Jurkat, Clone E6-1 (cell line): ENCODE measurements at places on chromosomes 12 and 14.

GRCh38 chr14:73770977-73771847 is 57.0 kb upstream of the PNMA1 start:
- no peak for DNase-seq

- no peak for DNase-seq
Observed at GRCh38 chr12:29591140-29592020, 93.9 kb upstream of the OVCH1 start.

- no peak for DNase-seq
Observed at GRCh38 chr14:36879558-36879957, 217.9 kb downstream of the PAX9 start.

DNA sequence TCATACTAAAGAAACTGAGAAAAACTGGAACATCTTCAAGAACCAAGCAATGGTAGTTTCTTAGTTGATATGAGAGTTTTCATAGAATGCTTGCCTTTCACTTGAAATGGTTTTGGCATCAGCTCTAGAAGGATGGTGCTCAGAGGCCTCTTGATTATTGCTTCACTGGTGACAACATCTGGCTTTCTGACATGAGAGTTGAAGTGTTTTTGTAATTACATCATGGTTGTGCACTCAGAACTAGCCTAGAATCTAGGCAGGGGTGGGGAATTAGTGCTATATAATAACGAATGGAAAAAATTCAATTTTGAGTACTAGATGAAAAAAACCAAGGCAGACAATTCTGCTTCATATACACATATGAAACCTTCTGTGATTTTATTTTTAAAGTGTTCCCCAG is 172.8 kb upstream of the LMNTD1 start:
- DNase-seq = no peak

GRCh38 chr12:6049587-6049986 is 74.9 kb downstream of the VWF start:
- DNase-seq = no peak

GRCh38 chr14:70832561-70833305 is 23.4 kb upstream of the MAP3K9 start:
- DNase-seq = no peak

GRCh38 chr12:31300341-31300740 is 25.6 kb downstream of the SINHCAF start:
- no peak for DNase-seq

- DNase-seq = peak; percentile 83
Observed at GRCh38 chr12:49671031-49671765, 36.0 kb downstream of the FMNL3 start.

GRCh38 chr14:98665007-98665406 is 607.0 kb downstream of the BCL11B start:
- DNase-seq = peak; percentile 8

DNA sequence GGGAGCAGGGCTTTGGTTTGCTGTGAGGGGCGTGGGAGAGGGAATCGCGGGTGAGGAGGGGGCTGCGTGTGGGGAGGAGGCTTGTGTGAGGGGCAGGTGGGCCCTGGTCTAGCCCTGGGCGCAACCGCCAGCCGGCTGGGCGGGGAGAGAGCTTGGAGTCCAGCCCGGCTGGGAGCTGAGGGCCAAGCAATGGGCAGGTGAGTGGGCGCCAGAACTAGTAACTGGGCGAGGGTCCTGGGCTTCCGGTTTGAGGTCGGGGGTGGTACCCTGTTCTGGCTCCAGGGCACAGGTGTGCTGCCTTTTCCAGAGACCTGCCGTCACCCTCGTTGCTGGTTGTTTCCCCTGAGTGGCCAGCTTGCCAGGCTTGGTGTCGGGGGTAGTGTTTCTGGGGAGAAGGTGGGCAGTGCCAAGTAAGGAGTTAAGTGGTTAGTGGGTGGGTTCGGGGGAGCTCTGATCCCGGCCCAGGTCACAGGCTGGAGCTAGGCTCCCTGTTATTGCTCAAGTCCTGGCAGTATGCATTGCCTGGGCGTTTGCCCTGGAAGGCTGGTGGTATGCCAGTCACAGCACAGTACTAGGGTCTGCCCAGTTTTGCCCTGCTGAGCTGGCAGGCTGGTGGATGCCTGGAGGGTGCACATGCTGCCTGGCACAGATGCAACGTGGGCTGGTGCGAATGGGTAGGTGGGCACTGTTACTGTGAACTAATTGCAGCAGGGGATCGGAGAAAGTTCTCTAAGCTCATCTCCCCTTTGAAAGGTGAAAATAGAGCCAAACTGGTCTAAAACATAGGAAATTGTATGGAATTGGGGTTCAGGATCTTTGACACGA is 683 bp downstream of the CIPC start:
- DNase-seq = no peak

DNA sequence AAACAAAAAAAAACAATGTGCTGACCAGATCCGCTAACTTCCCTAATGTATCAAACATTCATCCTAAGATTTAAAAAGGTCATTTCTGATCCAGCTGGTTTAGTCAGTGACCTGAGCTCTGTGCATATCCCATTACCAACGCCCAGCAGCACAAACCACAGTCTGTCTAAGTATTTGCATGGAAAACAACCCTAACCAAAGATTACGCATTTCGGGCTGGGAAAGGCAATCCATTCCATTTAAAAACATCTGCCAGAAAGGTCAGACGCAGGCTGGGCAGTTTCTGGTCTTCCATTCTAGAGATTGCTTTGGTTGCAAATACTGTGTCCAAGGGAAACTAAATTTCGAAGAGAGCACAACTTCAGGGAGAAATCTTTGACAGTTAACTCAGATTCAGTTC is 234.9 kb downstream of the FLRT2 start:
- no peak for DNase-seq

DNA sequence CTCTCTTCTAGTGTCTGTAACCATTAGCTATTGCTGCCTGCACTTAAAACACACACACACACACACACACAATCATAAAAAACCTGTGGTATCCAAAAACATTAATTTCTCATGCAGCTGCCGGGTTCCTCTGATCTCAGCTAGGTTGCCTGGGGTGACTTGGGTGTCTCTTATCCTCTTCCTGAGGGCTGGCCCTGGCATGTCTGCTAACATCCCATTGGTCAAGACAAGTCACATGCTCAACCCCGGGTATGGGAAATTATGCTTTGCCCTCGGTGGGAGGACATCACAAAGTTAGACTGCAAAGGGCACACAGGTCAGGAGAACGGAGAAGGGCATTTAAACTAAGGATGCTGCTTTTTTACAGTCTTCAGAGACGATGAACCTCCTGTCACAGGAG is 55.7 kb downstream of the TRPV4 start:
- peak; percentile 91 for DNase-seq

DNA sequence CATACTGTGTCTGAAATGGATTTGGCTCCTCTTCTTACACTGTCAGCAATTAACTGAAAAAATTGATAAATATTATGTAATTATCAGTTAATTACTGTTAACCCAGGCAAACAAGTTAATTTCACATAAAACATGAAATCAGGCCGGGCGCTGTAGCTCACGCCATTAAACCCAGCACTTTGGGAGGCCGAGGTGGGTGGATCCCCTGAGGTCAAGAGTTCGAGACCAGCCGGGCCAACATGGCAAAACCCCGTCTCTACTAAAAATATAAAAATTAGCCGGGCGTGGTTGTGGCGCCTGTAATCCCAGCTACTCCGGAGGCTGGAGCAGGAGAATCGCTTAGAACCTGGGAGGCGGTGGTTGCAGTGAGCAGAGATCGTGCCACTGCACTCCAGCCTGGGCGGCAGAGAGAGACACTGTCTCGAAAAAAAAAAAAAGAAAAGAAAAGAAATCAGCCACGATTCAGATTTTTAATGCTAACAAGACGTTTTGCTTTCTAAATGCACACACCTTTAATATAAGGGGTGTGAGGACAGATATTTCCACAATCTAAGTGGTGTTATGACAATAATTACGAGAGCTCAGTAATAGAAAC is 473 bp upstream of the TMEM19 start:
- no peak for DNase-seq

GRCh38 chr12:53575502-53576249 is 50.5 kb downstream of the ATF7 start:
- DNase-seq = no peak

DNA sequence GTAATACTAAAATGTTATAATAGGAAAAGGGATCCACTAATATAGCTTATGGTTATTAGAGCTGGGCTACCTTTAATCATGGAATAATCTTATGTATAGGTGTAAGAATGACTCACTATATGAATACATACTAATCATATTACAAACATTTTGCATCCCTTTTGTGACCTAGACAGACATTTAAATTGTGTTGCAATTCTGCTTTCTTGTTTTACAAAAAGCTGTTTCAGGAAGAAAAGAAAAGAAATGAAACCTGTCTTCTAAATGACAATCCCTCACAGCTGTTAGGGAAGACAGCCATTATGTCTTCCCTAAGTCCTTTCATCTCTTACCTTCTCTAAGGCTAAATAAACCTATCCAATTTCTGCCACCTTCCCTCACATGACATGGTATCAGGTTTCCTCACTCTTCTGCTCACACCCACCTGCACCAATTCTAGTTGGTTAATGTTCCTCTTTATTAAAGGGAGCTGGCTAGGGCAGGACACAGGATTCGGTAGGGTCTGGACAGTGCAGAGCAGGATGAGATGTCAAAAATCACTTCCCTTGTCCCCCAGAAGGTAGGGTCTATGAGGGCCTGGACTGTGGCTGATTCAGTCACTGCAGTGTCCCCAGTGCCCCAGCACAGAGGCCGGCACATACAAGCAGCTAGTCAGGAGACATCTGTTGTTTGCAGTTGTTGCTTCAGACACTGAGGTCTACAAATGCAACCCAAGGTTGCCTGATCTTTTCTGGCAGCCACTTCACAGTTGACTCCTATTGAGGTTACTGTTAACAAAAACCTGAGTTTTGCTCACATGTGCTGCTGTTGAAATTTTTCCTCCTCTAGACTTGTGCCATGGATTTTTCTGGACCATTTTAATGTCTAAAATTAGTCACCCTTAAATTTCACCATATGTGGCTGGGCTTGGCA is 3.7 kb downstream of the DHRS7 start:
- DNase-seq = no peak

DNA sequence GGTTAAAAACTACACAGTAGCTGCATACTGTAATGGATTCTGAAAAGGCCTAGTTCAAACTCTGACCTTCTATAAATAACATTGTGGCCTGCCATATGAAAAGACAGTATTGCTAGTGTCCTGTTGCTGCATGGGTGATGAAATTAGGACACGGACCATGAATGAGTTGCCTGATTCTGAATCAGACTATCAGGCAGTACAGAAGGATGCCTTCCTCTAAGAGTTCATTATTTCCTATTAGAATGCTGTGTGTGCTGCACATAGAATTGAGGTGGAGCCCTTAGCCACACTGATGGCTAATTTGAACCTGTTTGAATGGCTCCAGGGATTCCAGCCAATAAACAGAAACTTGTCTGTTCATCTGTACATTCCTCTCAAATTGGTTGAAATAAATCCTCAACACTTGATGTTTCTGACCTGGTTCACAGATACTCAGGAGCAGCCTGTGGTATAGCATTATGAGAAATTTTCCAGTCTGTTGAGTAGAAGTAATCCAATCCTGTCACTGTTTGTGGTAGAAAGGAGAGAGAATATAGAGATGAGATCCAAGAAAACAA is 483.2 kb downstream of the APAF1 start:
- no peak for DNase-seq

- DNase-seq = peak; percentile 35
Observed at GRCh38 chr14:24307575-24308341, at the start of gene CIDEB. Gene CIDEB, minus strand, starts transcription at chr14:24307977. Its CDS starts 119 bp downstream, at chr14:24307858.

DNA sequence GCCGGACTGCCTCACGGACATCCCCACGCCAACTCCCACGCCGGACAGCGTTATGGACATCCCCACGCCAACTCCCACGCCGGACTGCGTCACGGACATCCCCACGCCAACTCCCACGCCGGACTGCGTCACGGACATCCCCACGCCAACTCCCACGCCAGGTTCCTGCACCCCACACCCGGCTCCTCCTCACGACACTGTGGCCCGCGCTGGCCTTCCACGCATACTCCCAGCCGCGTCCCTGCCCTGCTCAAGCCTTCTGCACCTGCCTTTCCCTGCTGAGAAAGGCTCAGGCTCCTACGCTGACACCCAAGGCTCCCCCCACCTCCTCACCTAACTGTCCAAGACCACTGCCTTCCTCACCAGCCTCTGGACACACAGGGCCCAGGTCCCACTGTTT is 9.7 kb downstream of the CACNA2D4 start:
- no peak for DNase-seq

DNA sequence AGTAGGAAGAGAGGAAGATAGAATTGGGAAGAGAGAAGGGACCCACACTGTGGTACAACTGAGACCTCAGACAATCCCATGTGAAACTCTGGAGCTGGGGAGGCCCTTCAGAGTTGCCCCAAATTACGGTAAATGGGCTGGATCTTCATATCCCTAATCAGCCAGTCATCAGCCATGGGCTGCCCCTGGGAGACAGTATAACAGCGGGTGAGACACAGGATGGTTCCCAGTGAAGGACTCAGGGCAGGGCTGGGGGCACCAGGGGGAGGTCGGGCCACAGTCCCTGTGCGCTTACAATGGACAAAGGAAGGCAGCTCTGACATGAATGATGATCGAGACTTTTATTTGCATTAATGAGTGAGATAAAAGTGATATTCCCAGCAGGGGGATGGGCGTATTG is 74.2 kb upstream of the BDKRB2 start:
- no peak for DNase-seq

GRCh38 chr12:4261655-4262054 is 11.9 kb upstream of the CCND2 start:
- no peak for DNase-seq

DNA sequence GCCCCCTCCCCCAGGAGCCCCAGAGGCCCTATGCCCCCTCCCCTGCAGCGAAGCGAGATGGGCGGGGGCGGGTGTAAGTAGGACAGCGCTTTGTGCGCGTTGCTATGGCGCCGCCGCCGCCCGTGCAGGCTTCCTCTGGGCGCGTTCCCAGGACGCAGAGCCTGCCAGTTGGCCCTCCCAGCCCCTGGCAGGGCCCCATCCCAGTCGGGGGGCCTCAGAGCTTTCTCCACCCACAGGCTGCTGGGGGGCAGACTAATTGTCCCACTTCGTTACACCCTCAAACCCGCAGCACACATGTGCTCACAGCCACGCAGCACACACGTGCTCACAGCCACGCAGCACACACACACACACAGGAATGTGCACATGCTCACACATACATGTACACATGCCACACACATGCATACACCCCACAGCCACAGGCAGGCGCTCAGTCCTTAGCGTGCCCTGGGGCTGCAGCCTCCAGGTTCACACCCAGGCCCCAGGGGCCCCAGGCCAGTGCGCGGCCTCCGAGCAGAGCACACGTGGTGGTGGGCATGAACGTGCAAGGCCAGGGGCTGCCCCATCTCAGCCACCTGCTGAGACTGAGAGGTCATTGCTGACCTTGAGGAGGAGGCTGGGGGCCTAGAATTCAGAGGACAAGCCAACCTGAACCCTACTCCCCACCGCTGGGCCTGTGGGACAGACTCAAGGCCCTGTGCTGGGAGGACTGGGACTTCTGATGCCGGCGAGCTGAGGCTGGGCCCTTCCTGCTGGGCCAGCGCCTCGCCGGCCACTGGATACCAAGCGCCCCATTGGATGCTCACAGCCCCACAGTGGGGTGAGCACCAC is 15.6 kb downstream of the TRMT61A start:
- DNase-seq = no peak

DNA sequence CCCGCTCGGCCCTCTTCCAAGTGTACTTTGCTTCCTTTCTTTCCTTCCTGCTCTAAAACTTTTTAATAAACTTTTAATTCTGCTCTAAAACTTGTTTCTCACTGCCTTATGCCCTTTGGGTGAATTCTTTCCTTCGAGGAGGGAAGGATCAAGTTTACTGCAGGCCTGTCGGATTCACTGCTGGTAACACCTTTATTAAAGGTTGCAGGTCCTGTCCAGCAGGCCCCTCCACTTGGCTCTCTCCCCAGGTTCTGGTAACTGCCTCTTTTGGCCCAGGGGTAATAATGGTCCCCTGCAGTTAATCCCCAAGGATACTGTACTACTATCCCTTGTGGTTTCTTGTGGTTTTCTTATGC is 152.7 kb upstream of the EEA1 start:
- no peak for DNase-seq

GRCh38 chr14:52553002-52553670 is 500 bp downstream of the GPR137C start:
- no peak for DNase-seq
